ENCODE measurements at places on chromosomes 12 and 14.

GRCh38 chr12:85016413-85016812 lies 19.7 kb downstream of the TSPAN19 start:
- DNase-seq, result peak; percentile 91

GRCh38 chr12:75488553-75488952 lies 8.0 kb downstream of the GLIPR1 start:
- DNase-seq, result no peak

- no peak for DNase-seq
Observed at GRCh38 chr12:99099786-99100185, 454.7 kb downstream of the APAF1 start.

- no peak for DNase-seq
Observed at GRCh38 chr14:59199205-59199604, 10.7 kb downstream of the DAAM1 start.

- DNase-seq, result no peak
Observed at GRCh38 chr14:29814156-29815015, 113.3 kb downstream of the PRKD1 start.

DNA sequence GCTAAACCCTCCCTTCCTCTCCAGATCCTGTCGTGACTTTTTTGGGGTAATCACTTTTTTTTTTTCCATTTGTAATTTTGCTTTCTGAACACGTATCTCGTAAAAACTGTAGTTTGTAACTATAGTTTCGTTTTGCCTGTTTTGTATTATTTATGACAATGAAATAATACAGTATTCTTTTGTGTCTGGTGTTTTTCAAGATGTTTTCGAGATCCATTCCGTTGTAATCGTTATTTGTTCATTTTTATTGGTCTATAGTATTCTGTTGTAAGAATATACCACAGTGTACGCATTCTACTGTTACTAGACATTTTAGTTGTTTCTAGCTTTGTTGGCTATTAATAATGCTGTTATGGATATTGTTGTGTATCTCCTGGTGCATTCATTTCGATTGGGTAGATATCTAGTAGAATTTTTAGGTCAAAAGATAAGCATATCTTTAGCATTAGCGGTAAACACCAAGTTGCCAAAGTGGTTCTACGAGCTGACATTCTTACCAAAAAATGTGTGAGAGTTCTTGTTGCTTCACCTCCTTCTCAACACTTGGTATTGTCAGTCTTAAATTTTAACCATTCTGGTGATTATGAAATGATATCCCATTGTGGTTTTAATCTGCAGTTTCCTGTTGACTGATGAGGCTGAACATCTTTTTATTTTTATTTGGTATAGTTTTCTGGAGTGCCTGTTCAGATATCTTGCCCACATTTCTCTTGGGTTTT lies 92.3 kb upstream of the EVL start:
- no peak for DNase-seq

DNA sequence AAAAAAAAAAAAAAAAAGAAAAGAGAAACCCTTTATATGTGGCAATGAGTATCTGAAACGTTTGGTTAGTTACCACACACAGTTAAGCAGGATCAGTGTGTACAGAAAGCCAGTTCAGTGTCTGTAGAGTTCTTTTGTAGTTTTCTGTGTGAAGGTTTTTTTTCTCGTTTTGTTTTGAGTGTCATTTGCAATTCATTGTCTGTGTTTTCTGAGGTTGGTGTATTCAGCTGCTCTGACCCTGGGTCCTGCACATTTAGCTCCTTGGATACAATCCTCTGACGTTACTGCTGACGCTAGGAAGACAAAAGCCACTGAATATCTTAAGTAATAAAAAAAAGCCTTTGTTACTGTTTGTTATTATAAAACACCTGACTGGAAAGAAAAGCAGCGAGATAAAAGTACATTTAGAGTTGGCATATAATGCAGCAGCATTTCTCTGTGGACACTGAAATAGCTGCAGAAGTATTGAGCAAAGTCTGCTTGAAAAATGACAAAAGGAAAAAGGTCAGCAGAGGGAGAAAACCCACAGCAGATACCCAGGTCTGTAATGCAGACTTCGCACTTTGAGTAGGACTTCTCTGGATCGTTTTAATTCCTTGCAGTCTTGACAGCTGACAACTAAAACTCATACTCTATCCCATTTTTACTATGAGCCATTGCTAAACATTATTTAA lies 89.0 kb downstream of the POLR3B start:
- no peak for DNase-seq

DNA sequence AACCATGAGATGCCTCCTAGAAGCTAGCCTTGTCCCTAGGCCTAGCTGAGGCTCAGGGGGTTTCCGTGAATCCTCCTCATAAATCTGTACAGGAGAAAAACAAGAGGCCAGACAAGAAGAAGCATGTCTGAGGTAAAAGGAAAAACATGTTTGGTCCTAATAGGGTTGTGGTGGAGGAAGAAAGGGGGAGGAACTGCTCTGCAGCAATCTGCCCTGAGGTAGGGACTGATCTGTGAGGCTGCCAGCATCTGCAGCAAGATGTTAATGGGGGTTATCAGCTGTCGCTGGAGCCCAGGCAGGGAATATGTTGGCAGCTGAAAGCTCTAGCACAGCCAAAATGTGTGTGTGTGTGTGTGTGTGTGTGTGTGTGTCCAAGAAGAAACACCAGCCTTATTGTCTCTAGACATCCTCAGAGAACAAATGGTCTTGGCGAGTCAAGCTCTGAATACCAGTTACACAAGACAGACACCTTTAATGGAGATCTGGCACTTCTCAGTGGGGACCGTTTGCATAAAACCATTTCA lies 218.5 kb downstream of the NUAK1 start:
- no peak for DNase-seq

DNA sequence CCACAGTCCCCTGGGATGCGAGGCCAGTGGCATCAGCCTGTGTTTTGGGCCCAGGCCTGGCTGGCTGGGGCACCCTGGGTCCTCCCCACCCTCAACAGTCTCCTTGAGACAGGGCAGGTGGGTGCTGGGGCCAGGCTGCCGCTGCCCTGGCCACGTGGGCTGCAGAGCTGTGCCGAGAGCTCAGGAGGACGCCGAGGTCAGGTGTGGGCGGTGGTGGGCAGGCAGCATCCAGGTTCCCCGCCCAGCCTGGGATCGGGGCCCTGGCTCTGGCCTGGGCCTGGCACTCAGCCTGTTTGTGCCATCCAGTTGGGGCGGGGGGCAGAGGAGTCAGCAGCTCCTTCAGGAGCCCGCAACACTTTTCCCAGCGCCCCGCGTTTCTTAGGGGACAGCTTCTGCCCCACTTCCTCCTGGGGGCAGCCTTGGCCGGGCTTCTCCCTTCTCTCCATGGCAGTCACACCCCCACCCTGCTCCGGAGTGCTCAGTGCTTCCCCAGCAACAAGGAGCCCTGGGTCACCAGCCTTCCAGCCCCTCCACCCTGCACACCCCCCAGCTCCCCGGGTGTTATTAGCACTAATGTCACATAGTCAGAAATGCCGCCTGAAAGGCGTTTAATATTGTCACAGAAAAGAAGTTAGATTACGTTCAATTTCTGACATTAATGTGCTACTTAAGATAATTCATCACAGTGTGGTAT lies 30.8 kb downstream of the KIF26A start:
- no peak for DNase-seq

- DNase-seq, result no peak
Observed at GRCh38 chr12:112887550-112887949, 19.2 kb upstream of the OAS1 start.

GRCh38 chr14:45065956-45066355 lies 18.0 kb upstream of the PRPF39 start:
- DNase-seq, result no peak

- no peak for DNase-seq
Observed at GRCh38 chr12:12017135-12017581, 53.6 kb upstream of the BCL2L14 start.

DNA sequence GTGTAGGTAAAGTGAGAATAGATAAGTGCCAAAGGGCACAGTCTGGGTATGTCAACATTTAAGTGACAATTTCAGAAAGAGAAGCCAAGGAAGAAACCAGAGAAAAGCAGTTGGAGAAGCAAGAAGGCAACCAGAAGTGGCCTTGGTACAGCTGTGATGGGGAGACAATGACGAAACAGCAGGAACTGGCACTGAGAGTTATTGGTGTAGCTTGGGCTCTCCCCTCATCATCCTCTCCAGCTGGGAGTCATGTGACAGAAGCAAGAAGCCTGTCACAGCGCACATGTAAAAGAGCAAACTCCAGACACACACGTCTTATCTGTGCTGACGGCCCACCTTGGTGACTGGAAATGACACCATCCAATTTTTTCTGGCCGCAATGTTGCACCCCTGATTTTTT lies 203.3 kb upstream of the NUDT4 start:
- no peak for DNase-seq

DNA sequence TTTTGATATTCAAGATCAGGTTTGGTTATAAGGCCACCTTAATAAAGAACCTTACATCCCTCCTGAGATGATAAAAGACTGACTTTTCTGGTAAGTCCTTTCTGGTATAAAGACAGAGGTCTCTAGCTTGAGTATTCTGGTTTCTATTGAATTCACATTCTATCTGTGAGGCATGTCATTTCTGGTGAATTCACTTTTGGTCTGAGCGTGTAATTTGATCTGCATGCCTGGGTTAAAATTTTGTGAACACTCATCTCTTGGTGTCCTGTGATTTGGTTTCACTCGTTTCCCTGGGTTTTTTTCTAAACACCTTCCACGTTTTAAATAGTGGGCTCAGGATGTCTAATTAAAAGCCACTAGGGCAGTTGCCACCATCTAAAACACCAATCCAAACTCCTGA lies 12.2 kb downstream of the EIF5 start:
- no peak for DNase-seq

GRCh38 chr12:47249719-47250357 lies 170.1 kb upstream of the AMIGO2 start:
- DNase-seq, result peak; percentile 18

DNA sequence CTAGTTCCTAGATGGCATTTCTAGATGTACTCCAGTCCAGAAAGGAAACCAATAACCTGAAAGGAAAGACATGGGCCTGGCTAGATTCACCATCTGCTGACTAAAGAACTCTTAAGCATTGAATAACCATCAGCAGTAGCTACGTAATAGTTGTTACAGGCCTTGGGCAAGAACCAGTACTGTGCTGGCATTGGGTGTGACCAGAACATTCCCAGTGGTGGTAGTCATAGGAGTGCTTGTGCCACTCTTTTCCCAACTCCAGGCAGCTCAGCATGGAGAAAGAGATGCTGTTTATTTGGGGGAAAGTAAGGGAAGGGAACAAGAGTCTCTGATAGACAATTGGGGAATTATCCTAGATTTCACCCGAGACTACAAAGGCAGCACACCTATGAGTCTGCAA lies 333.3 kb downstream of the SLC16A7 start:
- DNase-seq, result peak; percentile 24

DNA sequence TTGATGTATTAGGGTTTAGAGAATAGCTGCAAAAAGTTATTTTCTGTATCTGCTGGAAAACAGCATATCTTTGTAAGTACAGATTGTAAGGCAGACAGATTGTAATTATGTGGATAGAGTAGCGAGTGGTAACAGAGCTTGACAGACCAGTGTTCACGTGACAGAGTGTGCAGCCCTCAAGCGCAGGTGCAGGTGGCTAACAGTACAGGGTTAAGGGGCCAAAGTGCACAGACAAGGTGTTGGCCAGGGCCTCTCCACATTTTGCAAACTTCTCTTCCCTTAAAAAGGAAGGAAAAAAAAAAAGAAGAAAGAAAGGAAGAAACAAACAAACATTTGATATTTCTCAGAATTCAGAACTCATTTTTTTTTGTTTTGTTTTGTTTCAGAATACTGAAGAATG lies 25.2 kb upstream of the KLHL42 start:
- DNase-seq, result no peak
